HS-27A (cell line): ENCODE measurements at places on chromosomes 1 and 21.

DNA sequence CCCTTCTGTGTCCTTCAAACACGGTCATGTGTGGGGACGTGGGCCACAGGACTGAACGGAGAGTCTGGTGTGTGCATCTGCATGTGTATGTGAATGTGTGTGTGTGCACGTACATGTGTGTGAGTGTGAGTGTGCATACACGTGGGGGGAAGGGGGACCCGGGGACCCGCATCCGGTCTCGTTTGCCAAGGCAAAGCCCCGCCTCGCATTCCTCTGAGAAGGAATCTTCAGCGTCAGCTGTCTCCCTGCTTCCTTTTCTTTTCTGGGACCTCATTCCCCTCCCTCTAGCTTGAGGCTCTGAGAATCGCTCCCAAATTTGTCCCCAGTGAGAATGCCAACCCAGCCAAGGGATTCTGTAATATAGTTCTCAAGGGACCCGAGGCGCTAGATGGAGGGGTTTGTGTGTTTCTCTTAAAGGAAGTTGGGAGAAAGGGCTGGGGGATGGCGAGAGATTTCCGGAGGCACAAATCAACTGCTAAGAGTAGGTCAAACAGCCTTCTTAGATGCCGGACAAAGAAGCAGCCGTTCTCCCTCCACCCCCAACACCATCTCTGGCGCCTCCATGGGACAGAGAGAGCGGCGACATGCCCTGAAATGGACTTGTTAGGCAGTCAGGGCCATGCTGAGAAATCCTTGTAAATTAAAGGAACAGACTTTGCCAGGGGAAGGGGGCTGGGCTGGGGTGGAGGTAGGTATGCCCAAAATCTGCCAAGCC is 6.6 kb downstream of the IFFO2 start:
- DNase-seq = no peak

DNA sequence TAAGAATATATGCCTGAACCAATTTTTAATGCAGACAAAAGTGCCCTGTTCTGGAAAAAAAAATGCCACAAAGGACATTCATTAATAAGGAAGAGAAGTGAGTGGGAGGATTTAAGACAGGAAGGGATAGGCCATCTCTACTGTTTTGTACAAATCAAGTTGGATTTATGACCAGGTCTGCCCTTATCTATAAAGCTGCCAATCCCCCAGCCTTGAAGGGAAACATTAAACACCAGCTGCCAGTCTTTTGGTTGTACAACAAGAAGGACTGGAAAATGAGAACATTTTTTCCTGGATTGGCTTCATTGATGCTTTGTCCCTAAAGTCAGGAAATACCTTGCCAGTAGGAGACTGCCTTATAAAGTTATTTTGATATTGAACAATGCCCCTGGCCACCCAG is 444.0 kb downstream of the NPHP4 start:
- DNase-seq = no peak

- DNase-seq = no peak
Measured at GRCh38 chr21:44995343-44995941, 55.6 kb downstream of the SLX9 start.

DNA sequence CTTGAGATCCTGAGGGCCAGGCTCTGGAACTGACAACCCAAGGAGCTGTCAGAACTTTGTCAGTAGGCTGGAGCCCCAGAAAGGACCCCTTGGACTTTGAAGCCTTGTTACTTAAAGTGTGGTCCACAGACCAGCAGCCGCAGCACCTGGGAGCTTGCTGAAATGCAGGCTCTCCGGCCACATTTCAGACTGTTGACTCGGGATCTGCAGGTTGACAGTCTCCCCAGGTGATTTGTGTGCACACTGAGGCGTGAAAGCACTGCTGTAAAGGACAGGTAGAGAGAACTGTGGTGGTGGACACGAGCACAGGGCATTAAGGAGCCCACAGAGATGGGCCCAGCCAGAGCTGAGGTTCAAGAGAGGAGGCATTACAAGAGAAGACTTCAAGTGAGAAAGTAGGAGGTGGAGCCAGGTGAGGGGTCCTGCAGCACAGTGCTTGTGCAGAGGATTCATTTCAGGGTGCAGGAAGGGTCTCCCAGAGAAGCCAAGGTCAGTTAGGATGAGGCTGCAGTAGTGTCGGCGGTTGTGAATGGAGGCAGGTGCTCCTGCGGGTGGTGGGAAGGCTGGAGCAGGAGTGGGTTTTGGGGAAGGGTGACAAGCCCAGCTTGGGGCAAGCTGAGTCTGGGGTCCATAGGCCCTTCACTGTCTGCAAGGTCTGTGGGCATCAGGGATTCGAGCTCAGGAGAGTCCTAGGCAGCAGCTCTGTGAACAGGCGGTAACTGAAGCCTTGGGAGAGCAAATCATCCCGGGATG is 4.6 kb downstream of the HYI start:
- no peak for DNase-seq

GRCh38 chr1:76494807-76495206 is 372.5 kb upstream of the ST6GALNAC5 start:
- no peak for DNase-seq

- no peak for DNase-seq
Measured at GRCh38 chr1:184298440-184299405, 88.1 kb upstream of the C1orf21 start.

DNA sequence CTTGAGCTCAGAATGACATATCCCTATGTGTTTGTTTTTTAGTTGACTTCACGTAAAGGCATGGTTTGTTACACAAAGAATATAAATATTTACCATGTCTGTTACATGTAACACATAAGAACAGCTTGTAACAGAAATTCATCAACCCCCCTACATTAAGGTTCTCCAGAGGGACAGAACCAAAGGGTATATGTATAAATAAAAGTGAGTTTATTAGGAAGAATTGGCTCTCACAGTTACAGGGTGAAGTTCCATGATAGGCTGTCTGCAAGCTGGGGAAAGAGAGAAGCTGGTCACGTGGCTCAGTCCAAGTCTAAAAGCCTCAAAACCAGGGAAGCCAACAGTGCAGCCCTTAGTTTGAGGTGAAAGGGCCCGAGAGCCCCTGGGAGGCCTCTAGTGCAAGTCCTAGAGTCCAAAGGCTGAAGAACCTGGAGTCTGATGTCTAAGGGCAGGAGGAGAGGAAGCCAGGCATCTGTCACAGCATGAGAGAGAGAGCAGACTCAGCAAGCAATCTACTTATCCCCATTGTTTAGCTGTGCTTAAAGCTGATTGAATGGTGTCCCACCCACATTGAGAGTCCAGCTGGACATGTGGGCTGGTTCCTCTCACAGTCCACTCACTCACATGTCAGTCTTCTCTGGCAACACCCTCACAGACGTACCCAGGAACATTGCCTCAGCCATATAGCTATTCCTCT is 15.8 kb downstream of the THRAP3 start:
- DNase-seq = no peak

- DNase-seq = no peak
Measured at GRCh38 chr1:203186091-203186445, 436 bp downstream of the CHI3L1 start.
